ENCODE measurements at places on chromosomes 3 and 15.

GRCh38 chr15:40808861-40809450 lies 1.7 kb upstream of the DNAJC17 start:
- peak; percentile 15 for DNase-seq

- no peak for DNase-seq
Observed at GRCh38 chr3:172156586-172156955, 117.2 kb downstream of the FNDC3B start.

DNA sequence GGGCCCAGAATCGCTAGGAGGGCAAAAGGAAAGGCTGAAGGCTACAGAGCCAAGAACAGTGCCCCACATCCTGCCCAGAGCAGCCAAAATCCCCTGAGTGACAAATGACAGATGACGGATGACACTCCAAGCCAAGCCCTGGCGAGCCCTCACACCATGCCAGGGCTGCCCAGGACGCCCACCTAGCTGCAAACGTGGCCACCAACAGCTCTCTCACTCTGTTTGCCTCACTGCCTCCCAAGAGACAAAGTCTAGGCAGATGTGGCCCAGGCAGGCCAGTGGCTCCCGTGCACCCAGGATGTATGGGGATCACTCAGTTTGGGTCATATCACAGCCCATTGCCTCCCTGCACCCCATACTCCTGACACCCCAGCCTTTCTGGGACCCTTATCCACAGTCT lies 270.1 kb upstream of the NSMCE3 start:
- no peak for DNase-seq

DNA sequence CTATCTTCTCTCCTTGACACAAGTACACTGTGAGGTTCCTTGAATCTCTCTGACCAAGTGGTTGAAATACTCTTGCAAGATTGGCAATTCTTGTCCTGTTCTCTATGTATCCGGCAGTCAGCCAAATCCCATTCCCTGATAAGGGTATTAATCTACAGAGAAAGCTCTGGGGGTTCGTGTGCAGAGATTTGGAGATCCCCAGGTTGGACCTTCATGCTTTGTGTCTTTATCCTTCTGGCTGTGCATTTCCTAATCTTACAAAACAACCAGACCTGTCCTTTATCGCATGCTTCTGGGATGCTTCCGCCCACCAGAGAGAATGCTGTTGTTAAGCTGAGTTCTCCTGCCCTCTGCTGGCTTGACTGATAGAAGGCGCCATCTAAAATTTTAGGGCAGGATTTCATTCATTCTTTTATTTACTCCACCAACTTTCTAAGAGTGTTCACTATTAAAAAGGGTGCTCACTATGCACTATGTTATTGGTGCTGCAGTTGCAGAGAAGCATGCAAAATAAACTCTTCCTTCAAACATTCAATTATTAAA lies 8.6 kb upstream of the SST start:
- peak; percentile 54 for DNase-seq

- peak; percentile 51 for DNase-seq
Observed at GRCh38 chr3:163490119-163490518, 1588.2 kb downstream of the SI start.

DNA sequence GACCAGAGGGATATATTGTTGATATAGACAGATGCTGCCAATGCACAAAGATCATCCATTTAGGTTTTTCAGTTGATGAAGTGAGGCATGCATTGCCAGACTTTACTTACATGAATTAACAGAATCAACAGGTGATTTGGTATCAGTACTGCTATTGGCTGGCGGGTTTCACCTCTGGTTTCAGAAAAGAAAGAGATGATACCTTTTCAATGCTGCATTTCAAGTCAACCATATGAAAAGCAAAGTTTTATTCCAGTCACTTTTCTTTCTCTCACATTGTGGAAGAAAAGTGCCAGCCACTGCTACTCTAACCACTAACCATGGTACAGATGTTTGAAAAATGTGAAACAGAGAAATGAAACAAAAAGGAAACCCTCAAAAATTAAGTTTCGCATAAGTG lies 289.1 kb downstream of the TIGIT start:
- DNase-seq: no peak

DNA sequence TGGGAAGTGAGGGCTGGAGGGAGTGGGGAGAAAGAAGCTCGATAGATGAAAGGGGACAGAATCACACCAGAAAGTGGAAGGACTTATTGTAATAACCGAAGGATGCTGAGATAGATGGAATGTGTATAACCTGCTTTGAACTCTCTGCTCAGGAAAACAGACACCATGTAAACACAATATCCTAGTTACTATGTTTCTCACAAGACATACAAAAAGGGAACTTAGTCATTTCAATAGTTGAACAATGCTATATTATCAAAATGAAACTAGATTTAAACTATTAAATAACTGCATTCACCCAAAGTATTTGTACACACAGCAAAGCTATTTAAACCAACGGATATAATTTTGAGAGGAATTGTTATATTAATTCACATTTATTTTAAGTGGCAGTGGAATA lies 108.3 kb upstream of the GADL1 start:
- no peak for DNase-seq

DNA sequence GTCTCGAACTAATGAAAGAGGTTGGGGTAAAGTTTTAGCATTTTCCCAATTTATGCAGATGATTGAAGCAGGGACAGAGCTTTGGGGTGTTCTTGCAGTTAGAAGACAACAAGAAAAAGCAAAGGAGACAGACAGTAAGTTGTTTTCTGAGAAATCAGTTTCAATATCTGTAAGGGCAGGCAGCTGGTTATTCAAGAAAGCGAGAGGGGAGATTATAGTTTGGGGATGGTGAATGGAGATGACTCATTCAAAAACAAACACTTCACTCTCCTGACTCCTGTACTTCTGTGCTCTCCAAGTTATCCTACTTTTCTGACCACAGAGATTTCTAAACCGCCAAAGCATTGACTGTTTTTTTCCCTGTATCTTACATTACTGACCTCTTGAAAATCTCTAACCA lies 352.0 kb downstream of the GAP43 start:
- no peak for DNase-seq

DNA sequence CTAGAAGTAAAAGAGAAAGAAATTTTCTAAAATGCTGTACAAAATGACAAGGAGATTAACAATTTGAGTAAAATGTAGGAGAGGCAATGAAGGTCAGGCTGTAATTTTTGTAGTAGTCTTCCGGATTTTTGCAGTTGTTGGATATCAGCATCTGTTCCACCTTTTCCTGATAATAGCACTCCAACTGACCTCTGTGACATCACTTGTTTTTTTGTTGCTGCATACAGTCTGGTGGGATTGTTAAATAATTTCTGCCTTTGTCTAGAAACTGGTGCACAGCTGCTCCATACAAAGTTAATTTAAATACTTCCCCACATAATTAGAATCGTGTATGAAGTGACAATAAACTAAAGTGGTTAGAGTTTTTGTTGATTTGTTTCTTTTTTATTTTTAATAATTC lies 731.4 kb downstream of the PLOD2 start:
- DNase-seq: no peak

DNA sequence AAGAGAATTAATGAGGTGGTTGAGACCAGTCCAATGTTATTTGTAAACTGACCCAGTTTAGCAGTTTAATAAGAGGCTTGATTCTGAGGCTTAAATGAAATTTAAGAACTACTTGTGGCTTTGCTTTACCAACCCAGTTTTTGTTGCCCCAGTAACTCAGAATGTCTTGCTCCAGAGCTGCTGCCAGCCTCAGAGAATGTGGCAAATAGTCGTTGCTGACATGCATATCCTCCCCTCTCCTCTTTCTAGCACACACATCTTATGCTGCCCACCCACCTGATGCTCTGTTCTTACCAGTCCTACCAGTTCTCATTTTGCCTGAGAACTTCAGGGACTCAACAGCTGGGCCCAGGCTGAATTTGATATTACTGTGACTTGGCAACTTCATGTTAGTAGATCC lies 92.4 kb upstream of the TSC22D2 start:
- DNase-seq: no peak

DNA sequence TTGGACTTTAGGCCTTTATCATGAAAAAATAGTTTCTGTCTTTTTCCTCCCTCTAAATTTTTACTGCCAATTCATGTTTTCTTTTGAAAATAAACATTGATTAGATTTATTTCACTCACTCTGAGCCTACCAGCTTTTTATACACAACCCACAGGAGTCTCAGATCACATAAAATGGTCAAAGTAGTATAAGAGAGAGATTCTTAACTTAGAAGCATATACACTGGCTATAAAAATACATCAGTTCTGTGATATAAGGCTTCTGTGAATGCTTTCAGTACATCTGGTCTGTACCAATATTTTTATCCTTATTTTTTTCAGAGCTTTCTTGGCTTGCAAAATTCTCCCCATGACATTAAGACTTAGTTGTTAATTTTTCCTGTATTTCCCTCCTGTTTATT lies 117.0 kb upstream of the PTX3 start:
- no peak for DNase-seq

DNA sequence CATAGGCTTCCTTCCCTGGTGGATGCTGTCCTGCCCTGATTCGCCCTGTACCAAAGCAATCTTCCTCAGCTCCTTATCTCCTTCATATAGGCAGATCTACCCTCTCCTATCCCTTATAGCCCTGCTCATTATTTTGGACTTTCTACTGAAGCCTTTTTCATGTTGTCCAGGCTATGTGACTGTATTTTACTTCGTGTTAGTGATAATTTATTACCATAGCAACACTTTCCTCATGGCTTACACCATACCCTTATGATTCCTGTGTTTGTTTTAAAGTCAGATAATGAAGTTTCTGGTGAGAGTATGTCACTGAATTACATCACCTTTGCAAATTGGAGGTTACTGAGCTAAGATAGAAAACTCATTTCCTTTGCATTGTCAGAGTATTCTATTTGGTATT lies 352.6 kb downstream of the NLGN1 start:
- no peak for DNase-seq

GRCh38 chr3:152243301-152243711 lies 25.4 kb upstream of the MBNL1 start:
- no peak for DNase-seq

DNA sequence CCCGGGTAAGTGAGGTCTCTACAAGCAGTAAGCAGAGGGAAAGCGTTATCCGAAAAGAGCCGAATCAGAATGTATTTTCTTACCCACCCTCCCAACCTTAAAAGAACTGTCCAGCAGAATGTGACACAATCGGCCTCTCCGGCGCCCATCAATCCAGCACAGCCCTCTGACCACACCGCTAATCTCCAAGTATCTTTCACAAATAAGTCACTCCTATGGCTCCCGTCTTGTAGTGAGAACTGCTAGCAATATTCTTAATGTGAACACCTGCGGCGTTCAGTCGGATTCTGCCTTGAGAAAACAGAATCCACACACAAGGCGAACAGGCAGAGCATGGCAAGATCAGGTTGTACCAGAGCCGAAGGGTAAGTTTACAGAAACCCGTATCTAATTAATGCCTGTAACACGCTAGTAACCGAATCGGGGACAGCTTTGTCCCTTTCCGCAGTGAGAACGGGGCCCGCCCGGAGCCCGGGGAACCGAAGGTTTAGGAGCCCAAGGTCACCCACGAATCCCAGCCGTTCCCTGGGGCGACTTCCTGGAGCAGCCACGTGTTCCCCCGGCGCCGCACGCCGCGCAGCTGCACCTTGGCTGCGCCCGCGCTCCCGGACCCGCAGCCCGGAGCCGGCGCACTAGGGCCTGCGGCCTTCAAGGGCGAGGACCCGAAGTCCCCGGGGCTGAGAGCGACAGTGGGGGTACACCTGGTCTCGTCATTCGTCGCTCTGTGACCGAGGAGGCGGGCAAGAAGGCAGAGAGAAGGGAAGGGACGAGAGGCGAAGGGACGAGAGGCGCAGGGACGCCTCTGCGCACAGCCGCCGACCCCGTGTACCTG lies 672 bp downstream of the TFRC start:
- peak; percentile 60 for DNase-seq

GRCh38 chr3:167323572-167323971 lies 56.5 kb downstream of the ZBBX start:
- DNase-seq: no peak

- no peak for DNase-seq
Observed at GRCh38 chr3:158420654-158421396, 150.2 kb upstream of the MLF1 start.

- DNase-seq: no peak
Observed at GRCh38 chr3:71456156-71456555, 127.4 kb downstream of the FOXP1 start.

DNA sequence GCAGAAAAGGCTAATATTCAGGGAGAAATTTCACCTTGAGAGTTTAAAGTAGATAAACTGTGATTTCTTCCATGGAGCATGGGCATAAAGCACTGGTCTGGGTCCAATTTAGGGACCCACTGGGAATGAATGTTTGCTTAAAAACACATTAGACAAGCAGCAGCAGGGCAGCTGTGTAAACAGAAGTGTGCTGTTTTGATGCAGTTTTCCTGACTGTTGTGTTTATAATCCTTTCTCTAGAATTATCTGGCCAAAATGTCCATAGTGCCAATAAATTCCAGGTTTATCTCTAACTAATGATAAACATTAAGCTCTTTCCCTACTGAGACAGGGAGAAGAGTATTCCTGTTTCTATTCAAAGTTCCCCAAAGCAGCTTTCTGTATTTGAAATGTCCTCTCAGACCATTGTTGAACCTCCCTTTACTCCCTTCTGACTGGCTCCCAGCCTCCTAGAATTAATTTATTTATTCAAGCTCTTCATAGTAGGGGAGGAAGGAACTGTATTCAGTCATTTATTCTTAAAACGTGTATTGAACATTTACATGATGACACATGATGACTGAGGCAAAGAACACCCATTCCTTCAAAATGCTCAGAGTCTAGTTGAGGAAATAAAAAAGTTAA lies 7.0 kb upstream of the TM4SF18 start:
- DNase-seq: no peak

DNA sequence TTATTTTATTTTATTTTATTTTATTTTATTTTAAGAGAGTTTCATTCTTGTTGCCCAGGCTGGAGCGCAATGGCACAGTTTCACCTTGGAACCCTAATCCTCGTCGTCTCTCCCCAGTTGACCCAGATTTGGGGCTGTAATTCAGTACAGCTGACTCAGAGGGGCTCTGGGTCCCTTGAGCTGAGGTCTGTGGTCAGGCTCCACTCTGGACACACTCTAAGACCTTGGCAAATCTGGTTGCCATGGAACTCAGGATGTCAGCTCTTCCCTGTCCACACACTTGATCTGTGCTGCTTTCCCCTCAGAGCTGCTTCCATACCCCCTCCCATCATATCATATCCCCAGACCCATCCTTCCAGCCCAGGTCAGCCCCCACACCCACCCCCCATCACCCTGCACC lies 675 bp upstream of the CYP11A1 start:
- DNase-seq: no peak

DNA sequence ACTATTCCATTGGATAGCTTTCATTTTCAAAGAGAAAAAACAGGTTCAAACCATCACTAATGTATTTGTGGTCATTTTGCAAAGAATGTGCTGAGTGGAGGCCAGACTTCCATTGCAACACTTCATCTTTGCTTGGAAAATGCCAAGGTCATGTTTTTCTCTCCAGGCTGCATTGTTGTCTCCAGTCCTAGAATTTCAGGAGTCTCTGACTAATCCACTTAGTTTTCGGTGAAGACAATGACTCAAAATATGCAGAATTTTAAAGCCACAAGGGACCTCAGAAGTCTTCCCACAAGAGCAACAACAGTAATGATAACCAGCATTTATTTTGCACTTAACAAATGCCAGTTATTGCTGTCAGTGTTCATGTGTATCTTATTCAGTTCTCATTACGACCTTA lies 277.0 kb downstream of the RYR3 start:
- DNase-seq: no peak

Measured in nephron progenitor cell (in vitro differentiated cells).